ELF-1 (cell line): ENCODE measurements at places on chromosomes 11 and 22.
A peak's percentile ranks its signal among the peaks of the same experiment; 100 is the strongest.

DNA sequence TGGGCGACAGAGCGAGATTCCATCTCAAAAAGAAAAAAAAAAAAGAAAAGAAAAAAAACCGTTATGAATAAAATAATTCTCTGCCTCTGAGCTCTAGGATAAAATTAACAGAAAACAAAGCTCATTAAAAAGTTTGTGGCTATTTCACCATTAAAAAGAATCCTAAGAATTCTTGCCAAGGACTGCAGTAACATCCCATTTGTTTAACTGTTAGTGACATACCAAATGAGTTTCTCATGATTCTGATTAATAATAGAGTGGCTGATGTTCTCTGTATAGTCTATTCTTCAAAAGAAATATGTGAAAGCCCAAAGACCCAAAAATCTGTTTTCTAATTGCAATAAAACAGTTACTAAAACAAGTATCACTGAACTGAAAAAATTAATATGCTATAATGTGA lies 19.7 kb downstream of the CLNS1A start:
- DNase-seq: no peak

DNA sequence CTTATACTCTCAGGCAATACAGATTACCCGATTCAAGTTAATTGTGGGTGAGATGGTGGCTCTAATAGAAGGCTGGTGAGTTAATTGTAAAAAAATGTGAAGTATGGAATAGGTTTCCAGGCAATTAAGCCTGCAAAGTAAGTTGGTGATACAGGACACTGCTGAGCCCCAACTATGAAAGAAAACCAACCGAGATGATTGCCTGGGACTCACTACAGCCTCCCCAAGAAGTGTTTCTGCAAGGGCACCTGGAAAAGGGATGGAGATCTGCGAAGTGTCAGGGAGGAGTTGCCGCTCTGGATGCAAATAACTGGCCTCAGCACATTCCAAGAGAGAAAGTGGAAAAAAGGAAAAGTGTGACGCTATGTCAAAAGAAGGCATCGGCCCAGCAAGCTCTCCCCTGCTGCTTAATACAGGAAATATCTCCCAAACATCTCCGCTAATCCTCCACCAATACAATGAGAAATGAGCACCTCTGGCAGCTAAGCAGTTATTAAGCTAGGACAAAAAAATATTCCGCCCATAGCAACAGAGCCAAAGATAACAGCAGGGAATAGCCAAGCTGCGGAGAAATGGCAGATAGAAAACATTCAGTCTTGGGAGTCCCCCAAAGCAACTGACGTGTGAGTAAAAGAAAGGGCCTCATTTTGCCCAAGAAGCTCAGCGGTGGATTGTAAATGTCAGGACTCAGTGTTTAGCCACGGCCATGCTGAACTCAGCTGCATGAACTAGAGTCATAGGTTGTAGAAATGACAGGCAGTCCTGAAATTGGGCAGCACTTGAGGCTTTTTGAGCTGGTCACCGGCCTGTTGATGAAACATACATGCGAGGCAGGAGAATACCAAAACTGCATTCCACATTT lies 133.7 kb downstream of the SNX19 start:
- DNase-seq: peak; percentile 68

- DNase-seq: no peak
Measured at GRCh38 chr11:1388763-1389102, 1.0 kb upstream of the BRSK2 start.

- no peak for DNase-seq
Measured at GRCh38 chr11:88017666-88018065, 157.6 kb downstream of the RAB38 start.

DNA sequence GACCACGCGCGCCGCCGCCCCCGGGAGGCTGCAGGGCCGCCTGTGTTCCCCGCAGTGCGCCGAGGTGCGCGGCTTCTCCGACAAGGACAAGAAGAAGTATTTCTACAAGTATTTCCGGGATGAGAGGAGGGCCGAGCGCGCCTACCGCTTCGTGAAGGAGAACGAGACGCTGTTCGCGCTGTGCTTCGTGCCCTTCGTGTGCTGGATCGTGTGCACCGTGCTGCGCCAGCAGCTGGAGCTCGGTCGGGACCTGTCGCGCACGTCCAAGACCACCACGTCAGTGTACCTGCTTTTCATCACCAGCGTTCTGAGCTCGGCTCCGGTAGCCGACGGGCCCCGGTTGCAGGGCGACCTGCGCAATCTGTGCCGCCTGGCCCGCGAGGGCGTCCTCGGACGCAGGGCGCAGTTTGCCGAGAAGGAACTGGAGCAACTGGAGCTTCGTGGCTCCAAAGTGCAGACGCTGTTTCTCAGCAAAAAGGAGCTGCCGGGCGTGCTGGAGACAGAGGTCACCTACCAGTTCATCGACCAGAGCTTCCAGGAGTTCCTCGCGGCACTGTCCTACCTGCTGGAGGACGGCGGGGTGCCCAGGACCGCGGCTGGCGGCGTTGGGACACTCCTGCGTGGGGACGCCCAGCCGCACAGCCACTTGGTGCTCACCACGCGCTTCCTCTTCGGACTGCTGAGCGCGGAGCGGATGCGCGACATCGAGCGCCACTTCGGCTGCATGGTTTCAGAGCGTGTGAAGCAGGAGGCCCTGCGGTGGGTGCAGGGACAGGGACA lies 2.7 kb downstream of the NLRP6 start:
- no peak for DNase-seq

- DNase-seq: no peak
Measured at GRCh38 chr11:60170566-60170965, 12.3 kb downstream of the MS4A6A start.

- DNase-seq: no peak
Measured at GRCh38 chr11:27383645-27384044, 20.6 kb upstream of the CCDC34 start.

DNA sequence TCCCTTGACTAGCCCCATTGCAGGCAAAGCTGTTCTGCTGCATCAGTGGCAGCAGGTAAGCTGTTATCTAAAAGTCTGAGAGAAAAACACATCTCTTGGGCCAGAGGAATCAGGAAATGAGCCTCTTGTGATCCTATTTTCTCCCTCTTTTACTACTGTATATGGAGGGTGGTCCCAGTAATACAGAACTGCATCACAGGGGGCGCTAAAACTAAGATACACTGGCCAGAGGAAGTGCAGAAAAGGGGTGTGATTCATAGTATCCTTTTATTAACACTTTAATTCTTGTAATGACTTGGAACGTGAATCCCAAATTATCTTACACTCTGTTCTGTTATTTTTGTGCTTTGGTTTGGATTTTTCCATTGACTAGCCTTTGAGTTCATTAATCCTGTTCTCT lies 8.8 kb upstream of the MED17 start:
- no peak for DNase-seq

GRCh38 chr11:87030458-87031054 lies 7.2 kb upstream of the TMEM135 start:
- no peak for DNase-seq

- peak; percentile 69 for DNase-seq
Measured at GRCh38 chr22:23565305-23565914, 14.7 kb downstream of the IGLL1 start.

- no peak for DNase-seq
Measured at GRCh38 chr11:56932572-56933220, 56.0 kb upstream of the OR5AK2 start.

GRCh38 chr11:115518983-115519628 lies 14.9 kb upstream of the CADM1 start:
- no peak for DNase-seq

DNA sequence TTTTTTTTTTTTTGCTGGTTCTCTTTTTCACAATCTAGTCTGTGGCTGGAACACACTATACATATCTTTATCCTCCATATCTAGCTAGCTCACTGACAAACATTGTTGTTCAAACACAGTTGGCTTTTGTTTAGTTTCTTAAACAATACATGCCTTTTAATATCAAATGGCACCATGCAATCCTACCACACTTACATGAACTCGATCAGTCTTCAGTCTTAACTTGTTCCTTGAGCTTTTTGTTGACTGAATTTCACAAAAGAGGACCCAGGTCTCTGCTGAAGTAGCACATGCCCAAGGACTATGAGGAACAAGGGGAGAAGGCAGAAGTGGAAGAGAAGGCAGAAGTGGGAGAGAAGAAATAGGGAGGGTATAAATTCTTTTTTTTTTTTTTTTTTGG lies 25.5 kb downstream of the TMEM123 start:
- DNase-seq: no peak

GRCh38 chr11:92993004-92993403 lies 23.6 kb downstream of the MTNR1B start:
- DNase-seq: no peak

- DNase-seq: no peak
Measured at GRCh38 chr22:46433318-46433717, 97.8 kb downstream of the TRMU start.

GRCh38 chr22:50302564-50302963 lies 4.9 kb downstream of the PLXNB2 start:
- no peak for DNase-seq

DNA sequence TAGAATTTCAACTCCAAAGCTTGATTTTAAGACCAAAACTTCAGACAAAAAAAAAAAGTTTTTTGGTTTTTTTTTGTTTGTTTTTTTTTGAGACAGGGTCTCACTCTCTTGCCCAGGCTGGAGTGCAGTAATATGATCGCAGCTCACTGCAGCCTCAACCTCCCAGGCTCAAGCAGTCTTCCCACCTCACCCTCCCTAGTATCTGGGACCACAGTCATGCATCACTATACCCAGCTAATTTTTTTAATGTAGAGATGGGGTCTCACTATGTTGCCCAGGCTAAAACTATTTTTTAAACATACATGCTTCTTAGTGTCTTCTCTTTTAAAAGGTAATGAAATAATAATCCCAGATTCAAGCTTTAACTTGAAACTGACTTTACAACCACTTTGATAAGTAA lies 35.4 kb upstream of the GRK2 start:
- no peak for DNase-seq

DNA sequence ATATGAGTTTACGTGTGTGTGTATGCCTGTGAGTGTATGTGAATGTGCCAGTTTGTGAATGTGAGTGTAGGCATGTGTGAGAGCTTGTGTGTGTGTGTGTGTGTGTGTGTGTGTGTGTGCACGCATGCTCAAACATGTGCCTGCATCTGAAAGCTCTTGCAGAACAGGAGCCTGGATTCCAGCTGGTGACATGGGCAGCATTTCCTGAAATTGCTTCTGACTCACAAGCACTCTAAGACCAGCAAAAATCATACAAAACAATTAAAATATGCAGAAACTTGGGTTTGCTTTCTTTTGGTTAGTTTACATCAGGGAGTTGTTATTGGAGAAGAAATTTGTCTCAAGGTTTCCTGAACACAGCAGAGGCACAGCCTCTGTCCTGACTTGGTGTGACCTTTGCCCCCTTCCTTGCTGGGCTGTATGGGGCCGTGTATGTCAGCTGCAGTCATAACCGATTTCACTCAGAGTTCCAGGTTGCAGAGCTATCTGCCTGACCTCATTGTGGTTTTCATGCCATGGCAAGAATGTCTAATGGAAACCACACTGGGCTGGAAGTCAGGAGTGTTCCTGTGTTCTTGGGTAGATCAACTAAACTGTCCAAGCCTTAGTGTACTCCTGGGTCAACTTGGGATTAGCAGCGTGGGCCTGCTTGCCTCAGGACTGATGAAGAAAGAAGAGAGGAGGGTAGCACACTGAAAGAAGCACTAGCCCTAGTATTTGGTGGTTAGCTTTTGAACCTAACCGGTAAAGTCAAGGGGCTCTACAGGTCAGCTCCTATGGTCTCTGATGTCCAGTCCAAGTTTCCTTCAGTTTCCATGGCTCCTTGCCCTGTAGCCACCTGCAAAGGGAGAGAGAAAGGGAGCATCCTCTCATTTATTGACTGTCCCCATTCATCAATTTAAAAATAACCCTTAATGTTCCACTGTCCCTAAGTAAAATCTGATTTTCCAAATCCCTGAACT lies 143.7 kb downstream of the SNX19 start:
- no peak for DNase-seq

GRCh38 chr11:79344753-79345294 lies 96.0 kb downstream of the TENM4 start:
- no peak for DNase-seq

DNA sequence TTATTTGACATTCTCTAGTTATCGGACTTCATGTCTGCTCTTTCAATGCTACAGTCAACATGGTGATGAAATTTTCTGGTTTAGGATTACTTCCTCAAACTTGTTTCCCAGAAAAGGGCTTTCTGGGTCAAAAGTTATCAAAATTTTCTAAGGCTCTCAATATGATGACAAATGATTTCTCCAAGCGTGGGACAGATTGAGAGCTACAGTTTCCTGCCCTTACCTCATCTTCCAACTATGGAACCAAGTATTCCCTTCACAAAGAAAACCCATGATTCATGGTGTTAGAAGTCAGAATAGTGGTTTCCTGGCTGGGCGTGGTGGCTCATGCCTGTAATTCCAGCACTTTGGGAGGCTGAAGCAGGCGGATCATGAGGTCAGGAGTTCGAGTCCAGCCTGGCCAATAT lies 17.8 kb downstream of the MYO18B start:
- DNase-seq: no peak

DNA sequence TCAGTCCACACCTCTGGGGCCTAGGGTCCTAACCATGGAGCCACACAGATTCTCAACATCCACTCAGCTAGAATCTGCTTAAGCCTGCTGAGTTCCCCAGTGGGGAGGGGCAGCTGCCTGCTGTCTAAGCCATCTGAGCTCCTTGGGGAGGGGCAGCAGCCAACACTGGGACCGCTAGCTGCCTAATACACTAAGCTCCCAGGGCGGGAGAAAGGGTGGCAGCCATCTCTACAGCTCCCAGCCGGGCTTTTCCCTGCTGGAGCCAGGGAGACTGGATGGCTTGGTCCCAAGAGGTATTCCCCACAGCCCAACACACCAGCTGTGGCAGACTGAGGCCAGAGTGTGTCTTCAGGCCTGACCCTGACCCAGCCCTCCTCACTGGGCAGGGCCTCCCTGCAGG lies 217.3 kb upstream of the TMEM45B start:
- DNase-seq: no peak

- peak; percentile 93 for DNase-seq
Measured at GRCh38 chr22:50148991-50149721, 21.4 kb upstream of the PANX2 start.

DNA sequence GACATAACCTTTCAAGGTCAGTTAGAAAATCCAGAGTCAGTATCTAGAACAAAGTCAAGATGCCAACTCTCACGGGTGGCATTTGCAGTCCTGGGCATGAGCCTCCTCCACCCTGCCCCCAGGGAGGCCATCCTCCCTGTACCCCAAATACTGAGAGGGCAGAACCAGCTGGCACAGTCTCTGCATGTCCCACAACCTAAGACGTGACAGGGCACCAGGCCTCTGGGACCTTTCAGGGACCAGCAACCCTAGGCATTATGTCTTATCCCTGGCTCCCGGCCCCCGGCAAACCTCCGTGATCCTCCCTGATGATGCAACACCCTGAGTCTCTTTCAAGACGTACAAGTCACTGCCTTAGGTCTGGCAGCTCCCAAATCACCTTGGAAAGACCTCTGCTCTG lies 2.0 kb downstream of the MB start:
- no peak for DNase-seq

GRCh38 chr11:19929147-19929546 lies 216.5 kb downstream of the NAV2 start:
- peak; percentile 30 for DNase-seq
